ENCODE measurements at places on chromosomes 3 and 15.

GRCh38 chr3:116270056-116270455 lies 175.2 kb downstream of the LSAMP start:
- no peaks in the 10 kb centered on the region for H3K27me3 ChIP-seq
- DNase-seq, result no peak
- H3K27ac ChIP-seq, result no peak overlapping the region
- H3K4me1 ChIP-seq, result peaks cover 1% of the 10 kb centered on the region

- no peak overlapping the region for H3K27ac ChIP-seq
- DNase-seq, result no peak
- no peaks in the 10 kb centered on the region for H3K4me1 ChIP-seq
- no peak overlapping the region for H3K4me3 ChIP-seq
These were observed 11.3 kb upstream of the P2RY12 start for GRCh38 chr3:151395806-151396205.

GRCh38 chr3:129442947-129443346 lies 2.9 kb downstream of the IFT122 start:
- DNase-seq, result no peak
- H3K4me1 ChIP-seq, result peaks cover 7% of the 10 kb centered on the region
- no peaks in the 10 kb centered on the region for H3K27me3 ChIP-seq
- H3K4me3 ChIP-seq, result no peak overlapping the region
- no peaks in the 10 kb centered on the region for H3K36me3 ChIP-seq
- no peak overlapping the region for H3K27ac ChIP-seq

- no peaks in the 10 kb centered on the region for H3K27me3 ChIP-seq
- no peak for DNase-seq
- H3K27ac ChIP-seq, result no peak overlapping the region
- H3K4me1 ChIP-seq, result peaks cover 12% of the 10 kb centered on the region
These were observed 45.0 kb downstream of the SNRK start for GRCh38 chr3:43331381-43331780.

DNA sequence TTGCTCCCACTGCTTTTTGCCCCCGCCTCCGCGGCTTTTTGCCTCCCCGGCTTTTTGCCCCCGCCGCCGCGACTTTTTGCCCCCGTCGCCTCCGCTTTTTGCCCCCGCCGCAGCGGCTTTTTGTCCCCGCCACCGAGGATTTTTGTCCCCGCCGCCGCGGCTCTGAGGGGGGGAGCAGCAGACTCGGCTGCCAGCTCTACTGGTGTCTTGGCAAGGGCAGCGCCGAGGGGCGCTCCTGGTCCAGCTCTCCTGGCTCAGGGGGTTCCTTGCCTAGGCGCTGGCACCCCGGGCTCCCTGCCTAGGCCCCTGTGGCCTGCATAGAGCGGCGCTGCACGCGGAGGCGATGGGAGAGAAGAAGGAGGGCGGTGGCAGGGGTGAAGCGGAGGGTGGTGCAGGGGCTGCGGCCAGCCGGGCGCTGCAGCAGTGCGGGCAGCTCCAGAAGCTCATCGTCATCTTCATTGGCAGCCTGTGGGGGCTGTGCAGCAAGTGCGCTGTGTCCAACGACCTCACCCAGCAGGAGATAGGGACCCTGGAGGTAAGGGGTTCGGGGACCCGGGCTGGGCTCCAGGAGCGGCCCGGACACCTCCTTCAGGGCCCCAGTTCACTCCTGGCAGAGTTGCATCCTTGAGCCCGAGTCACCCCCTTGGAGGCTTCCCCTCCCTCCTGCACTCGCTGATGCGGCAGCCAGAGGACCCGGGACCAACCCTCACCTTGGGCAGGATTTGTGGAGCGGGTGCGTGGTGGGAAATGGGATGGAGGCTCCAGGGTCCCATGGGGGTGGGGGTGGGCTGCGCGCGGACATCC lies 642.4 kb downstream of the GOLGA6L6 start:
- DNase-seq, result no peak
- no peak overlapping the region for H3K27ac ChIP-seq
- no peaks in the 10 kb centered on the region for H3K27me3 ChIP-seq
- no peaks in the 10 kb centered on the region for H3K36me3 ChIP-seq
- no peaks in the 10 kb centered on the region for H3K4me1 ChIP-seq

GRCh38 chr15:66097151-66098021 lies 156.2 kb downstream of the MEGF11 start:
- H3K27ac ChIP-seq, result no peak overlapping the region
- peaks cover 22% of the 10 kb centered on the region for H3K4me1 ChIP-seq

DNA sequence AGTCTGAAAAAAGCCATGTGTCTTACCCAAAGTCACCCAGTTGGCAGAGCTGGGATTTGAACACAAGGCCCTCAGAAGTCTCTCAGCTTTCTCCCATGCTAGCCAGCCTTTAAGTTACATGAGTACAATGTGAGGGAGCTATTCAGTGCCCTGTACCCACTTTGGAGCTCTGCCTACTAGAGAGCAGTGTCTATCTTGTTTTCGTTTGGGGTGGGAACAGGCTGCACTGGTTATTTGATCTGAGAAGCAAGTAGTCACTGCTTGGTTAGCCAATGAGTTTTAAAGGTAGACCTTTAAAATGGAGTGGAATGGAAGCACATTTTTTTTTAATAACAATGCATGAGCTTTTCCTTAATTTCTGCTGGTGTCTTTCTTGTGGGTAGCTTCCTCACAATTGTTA lies 231.1 kb upstream of the BHLHE40 start:
- no peaks in the 10 kb centered on the region for H3K36me3 ChIP-seq
- DNase-seq, result no peak
- H3K27ac ChIP-seq, result no peak overlapping the region

GRCh38 chr15:99403597-99403996 lies 152.3 kb downstream of the LRRC28 start:
- H3K4me1 ChIP-seq, result no peaks in the 10 kb centered on the region
- H3K4me3 ChIP-seq, result peak overlapping the region; percentile 13
- DNase-seq, result no peak
- H3K36me3 ChIP-seq, result no peaks in the 10 kb centered on the region
- H3K27ac ChIP-seq, result no peak overlapping the region
- no peaks in the 10 kb centered on the region for H3K27me3 ChIP-seq

DNA sequence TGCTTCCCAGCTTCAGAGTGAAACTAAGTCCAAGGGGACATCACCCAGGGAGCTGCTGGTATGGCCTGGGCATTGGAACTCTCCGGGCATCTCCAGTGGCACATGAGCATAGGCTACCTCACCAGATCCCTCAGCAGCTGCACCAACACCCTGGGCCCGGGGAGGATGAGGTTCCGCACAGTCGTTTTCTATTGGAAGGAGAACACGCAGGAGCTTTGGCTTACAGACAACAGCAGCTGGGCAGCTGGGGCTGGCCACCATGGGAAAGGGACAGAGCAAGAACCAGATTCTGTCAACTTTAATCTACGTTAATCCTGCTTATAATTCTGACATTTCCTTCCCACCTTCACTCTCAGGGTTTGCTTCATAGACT lies 65.5 kb downstream of the MYO1E start:
- no peaks in the 10 kb centered on the region for H3K36me3 ChIP-seq
- H3K4me3 ChIP-seq, result no peak overlapping the region
- no peaks in the 10 kb centered on the region for H3K4me1 ChIP-seq
- no peaks in the 10 kb centered on the region for H3K27me3 ChIP-seq

DNA sequence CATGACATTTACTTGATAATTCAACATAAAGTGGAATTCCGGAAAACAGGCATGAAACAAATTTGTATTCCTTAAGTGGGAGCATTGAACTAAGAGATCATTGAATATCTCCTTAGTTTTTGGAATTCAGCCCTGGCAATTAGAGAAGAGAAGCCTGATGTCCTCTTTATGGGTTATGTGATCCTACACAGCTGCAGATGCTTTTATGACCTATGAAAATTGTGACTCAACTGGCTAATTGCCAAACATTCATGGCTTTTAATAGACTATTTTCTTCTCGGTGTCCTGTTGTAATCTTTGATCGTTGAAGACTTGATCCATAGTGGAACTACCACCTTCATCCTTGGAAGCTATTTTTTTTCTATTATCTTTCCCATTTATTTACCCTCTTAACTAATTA lies 46.1 kb downstream of the AGBL1 start:
- no peak for DNase-seq
- H3K27me3 ChIP-seq, result no peaks in the 10 kb centered on the region
- no peaks in the 10 kb centered on the region for H3K36me3 ChIP-seq
- H3K27ac ChIP-seq, result no peak overlapping the region
- H3K4me1 ChIP-seq, result peaks cover 2% of the 10 kb centered on the region

DNA sequence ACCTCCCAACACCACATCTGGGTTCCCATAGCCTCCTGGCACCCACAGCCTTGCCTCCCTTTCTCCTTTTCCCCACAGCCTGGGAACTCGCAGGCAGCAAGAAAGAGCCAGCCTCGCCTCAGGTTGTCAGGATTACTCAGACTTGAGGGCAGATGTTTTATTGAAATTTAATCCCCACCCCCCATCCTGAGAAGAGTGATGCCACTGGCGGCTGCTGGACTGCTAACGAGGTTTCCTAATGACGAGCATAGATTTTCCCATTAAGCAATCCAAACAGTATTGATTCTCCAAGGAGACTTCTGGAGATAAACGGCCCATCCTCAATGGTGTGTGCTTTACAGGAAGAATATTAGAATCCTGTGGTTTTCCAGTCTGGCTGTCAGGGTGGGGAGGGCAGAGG lies 13.7 kb downstream of the SHF start:
- no peak overlapping the region for H3K4me3 ChIP-seq
- H3K27me3 ChIP-seq, result no peaks in the 10 kb centered on the region
- no peaks in the 10 kb centered on the region for H3K4me1 ChIP-seq
- DNase-seq, result no peak
- peaks cover 86% of the 10 kb centered on the region for H3K36me3 ChIP-seq
- no peak overlapping the region for H3K27ac ChIP-seq

DNA sequence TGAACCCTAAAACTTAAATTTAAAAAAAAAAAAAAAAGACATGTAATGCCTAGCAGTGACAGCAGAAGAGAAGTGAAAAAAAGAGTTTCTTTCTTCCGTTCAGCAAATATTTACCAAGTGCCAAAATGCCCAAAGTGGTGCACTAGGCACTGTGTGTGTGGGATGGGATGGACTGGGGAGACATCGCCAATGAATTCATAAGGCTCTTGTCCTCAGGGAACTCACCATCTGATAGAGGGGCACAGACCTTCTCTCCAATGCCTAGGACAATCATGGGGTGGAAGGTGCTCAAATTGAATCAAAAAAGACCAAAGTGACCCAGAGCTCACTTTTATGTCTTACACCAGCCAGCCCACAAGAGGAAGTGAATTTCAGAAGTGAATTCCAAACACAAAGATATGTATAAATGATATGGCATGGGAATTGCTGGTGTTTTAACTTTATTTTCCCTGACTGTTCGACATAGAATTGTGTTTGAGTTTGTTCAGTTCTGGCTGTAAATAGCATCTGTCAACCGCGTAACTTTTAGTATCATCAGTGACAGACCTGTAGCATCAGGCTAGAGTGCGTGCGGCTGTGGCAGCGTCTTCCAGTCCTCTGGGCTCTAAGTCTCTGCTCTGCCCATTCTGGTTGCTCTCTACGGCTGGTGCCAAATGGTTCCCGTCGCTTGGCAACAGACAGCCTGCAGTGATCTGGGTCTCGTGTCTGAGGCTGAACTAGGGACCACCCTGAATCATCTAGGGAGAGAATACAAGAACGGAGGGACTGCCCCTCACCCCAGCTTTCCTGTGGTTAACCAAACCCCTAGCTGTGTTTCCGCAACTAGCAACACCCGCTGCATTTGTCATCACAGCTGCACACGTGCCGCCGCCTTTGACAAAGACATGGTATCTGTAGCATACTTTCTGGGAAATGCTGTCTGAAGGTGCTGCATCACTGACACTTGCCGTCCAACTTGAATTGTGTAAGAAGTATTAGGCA lies 154.0 kb upstream of the THBS1 start:
- H3K36me3 ChIP-seq, result no peaks in the 10 kb centered on the region
- H3K4me1 ChIP-seq, result peaks cover 4% of the 10 kb centered on the region
- no peak overlapping the region for H3K4me3 ChIP-seq
- H3K27ac ChIP-seq, result no peak overlapping the region

- H3K4me1 ChIP-seq, result peaks cover 16% of the 10 kb centered on the region
- H3K36me3 ChIP-seq, result no peaks in the 10 kb centered on the region
- H3K4me3 ChIP-seq, result peak overlapping the region; percentile 23
- peak; percentile 64 for DNase-seq
These were observed 19.2 kb upstream of the UBE2Q2 start for GRCh38 chr15:75823860-75824613.

DNA sequence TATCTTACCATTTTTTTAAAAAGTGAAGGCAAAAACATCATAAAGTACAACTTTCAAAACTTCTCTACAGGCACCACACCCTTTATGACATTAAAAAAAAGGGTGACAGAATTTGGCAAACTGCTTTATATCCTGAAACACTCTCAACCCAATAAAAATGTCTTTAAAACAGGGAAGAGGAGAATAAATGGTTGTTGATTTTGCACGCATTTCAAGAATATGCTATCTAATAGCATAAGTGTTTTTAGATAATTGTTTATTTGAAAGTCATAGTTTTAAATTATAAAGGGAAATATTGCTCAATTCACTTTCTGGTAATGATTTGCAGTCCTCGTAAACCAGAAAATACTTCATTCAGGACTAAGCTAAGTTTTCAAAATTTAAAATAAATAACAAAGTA lies 1.7 kb upstream of the PCOLCE2 start:
- H3K36me3 ChIP-seq, result no peaks in the 10 kb centered on the region
- no peak for DNase-seq
- no peak overlapping the region for H3K27ac ChIP-seq
- H3K4me1 ChIP-seq, result peaks cover 4% of the 10 kb centered on the region

GRCh38 chr15:30062881-30063280 lies 19.9 kb upstream of the GOLGA8J start:
- no peaks in the 10 kb centered on the region for H3K4me1 ChIP-seq
- H3K4me3 ChIP-seq, result no peak overlapping the region
- no peaks in the 10 kb centered on the region for H3K27me3 ChIP-seq
- no peaks in the 10 kb centered on the region for H3K36me3 ChIP-seq
- no peak for DNase-seq

DNA sequence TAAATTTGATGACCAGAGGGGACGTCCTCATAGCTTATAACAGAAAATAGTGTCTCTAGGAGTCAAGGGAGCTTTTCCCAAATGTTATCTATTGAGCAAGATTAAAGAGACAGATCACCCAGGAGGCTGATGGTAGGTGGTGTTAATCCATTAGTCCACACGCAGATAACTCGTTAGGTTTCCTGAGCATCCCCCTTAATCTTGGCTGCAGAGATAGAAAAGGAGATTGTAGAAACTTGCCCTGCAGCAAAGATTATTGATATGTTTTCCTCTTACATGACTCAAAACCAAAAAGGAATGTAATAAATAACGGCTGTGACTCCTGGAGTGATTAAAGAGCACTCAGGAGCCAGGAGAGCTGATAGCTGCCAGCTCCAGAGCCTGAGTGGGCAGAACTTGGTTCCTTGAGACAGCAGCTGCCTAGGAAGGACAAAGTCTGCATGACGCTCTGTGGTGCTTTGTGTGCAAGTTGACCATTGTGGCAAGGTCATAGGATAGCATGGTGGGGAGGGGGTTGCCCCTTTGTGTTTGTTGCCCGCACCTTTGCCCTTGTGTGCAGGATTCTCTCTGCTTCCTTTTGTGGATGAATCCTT lies 234.8 kb downstream of the PTPRG start:
- peaks cover 6% of the 10 kb centered on the region for H3K4me1 ChIP-seq
- no peak overlapping the region for H3K4me3 ChIP-seq
- no peak overlapping the region for H3K27ac ChIP-seq
- H3K27me3 ChIP-seq, result no peaks in the 10 kb centered on the region
- H3K36me3 ChIP-seq, result peaks cover 1% of the 10 kb centered on the region
- no peak for DNase-seq

- no peak for DNase-seq
- peaks cover 37% of the 10 kb centered on the region for H3K4me1 ChIP-seq
- H3K27me3 ChIP-seq, result peaks cover 95% of the 10 kb centered on the region
- H3K4me3 ChIP-seq, result no peak overlapping the region
These were observed 5.4 kb downstream of the ISL2 start for GRCh38 chr15:76342058-76342381.

- H3K27me3 ChIP-seq, result no peaks in the 10 kb centered on the region
- H3K4me1 ChIP-seq, result no peaks in the 10 kb centered on the region
- no peaks in the 10 kb centered on the region for H3K36me3 ChIP-seq
- no peak overlapping the region for H3K4me3 ChIP-seq
- H3K27ac ChIP-seq, result no peak overlapping the region
These were observed 11.1 kb downstream of the RYK start for GRCh38 chr3:134239538-134239937.

Data from neuronal stem cell (in vitro differentiated cells).